ENCODE measurements at places on chromosomes 1 and 21.

DNA sequence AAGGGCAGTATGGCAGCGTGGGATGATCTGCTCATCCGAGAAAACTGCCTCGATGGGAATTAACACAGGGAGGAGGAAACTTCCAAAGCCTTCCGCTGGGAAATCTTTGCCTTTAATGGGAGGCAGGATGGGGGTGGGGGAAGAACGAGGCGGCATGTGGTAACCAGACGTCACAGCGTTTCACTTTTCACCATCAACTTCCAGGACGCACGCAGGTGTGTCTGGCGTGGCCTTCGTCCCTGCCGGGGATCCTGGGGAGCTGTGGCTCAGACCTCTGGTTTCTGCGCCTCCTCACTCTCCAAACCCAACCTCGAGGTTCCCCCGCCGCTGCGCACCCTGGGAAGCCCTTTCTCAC is 282 bp downstream of the RSPH1 start:
- DNase-seq = no peak

- DNase-seq = peak; percentile 64
Measured at GRCh38 chr1:20472860-20473711, 12.9 kb downstream of the CAMK2N1 start.

DNA sequence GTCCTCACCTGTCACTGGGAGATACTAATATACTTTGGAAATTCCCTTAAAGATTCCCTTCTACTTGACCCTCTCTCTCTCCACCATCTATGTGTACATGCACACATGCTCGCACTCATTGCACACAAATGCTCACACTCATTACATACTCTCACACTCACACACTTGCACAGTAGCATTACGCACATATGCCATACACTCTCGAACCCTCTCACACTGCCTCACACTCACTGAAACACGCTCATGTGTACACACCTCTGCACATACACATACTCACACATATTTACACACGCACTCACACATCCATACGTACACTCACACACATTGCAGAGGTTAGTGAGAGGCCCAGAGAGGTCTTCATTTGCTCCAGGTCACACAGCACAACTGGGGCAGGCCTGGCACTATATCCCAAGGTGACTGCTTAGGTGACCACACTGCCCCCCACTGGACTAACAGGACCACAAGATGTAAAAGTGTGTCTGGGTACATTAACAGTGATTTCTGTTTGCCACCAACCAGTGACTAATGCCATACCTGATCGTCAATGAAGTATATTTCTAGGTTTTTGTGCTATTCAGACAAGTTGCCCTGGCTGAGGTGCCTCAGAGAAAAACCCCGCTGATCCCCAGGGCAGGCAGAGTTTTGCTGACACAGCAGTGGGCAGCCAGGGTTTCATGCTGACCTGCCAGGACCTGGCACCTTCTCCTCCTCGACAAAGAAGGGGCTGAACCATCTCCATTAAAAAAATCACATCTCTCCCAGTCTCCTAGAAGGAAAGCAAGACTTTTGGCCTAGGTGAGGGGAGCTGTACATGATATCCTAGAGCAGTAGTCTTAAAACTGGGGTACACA is 28.5 kb upstream of the CAMK1G start:
- DNase-seq = no peak

- DNase-seq = peak; percentile 62
Measured at GRCh38 chr1:197519741-197520334, 251.8 kb downstream of the CRB1 start.

- DNase-seq = no peak
Measured at GRCh38 chr21:36576441-36576840, 96.5 kb upstream of the CLDN14 start.

DNA sequence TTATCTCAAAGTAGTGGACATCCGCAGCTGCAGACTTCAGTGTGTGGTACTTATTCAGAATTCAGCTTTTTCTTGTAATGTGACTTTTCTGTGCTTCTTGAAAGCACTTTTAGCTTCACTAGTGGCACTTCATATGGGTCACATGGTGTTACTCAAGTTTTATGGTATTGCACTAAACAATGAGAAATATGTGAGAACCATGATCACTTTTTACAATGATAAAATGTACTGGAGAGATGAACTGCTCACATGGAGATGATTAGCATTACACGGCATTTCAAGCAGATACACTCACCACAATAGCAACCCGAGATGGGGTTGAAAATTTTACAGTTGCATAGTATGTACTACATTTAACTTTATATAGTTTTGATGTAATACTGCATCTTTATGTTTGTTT is 40.1 kb upstream of the GPR52 start:
- DNase-seq = no peak

- DNase-seq = no peak
Measured at GRCh38 chr1:213999732-214000131, 12.0 kb downstream of the PROX1 start.

DNA sequence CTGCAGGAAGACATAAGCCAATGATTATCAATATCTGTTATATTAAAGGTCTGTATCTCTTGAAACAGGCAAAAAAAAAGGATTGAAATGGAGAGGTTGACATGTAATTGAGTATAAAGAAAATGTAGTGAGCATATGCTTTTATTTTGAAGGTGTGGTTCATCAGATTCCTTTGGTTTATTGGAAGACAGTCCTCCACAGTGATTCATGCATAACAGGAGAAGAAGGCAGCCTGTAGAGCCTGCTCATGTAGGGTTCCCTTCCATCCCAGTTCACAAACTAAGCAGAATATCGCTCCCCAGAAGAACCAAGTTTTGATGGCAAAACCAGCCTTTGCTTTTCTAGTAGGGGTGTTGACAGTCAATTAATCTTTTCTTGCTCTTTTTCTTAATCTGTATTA is 1016.8 kb upstream of the ADGRL4 start:
- no peak for DNase-seq

DNA sequence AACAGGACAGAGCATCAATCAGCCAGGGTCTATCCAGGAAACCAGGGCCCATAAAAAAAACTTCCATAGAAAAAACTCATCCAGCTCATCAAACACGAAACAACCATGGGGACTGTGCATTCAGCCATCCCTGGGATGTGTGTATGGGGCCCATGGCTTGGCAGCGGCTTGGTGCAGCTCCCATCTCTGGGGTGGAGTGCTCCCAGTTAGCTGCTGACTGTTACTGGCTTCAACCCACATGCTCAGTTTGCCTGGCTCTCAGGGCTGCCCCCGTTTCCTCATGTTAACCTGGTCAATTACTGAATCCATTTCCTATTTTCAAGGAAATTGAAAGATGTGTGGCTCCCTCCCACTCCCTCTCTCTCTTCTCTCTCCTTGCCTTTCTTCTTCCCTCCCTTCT is 37.3 kb upstream of the STUM start:
- no peak for DNase-seq

DNA sequence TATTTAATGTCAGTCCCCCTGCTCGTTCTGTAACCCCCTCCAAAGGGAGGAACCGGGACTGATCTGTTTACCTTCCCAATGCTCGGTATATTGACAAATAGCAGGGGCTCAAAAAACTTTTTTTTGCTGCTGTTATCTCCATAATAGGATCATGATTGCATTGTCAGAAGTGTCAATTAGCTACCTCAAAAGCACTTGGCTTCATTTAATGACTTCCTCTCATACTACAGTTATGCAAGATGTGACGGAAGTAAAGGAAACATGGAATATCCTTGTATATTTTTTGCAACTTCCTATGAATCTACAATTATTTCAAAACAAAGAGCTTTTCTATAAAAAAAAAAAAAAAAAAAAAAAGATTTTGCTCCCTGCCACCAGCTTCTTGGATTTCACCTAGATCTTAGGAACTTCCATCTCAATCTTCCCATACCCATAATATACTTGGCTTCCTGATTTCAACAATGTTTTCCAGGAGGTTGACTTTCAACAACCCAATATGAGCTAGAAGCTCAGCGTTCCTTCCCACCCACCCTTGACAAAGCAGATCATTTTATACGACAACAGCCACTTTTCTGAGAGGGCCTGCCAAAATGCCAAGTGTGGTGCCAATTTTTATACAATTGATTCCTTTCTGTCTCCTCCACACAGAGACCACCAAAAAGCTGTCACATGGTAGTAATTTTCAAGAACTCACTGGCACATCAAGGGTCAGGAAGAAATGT is 71.7 kb downstream of the SETD4 start:
- no peak for DNase-seq

DNA sequence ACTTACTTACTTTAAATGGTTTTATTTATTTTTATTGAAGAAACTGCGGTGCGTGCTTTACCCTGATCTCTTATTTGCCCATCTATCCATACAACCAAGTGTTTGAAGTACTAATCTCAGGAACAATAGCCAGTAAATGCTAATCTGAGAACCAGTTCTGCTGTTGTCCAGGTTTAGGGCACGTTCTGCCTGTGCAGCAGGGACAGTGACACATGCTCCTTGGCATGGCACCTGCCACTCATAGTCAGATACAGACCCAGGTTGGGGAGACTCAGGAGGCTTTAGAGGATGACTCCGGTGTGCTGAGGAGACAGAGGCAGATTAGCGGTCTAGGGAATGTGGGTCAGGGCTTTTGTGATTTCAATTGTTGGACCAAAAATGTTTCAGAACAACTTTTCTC is 83.6 kb downstream of the NRIP1 start:
- DNase-seq = no peak

- no peak for DNase-seq
Measured at GRCh38 chr21:43331962-43332828, 94.7 kb downstream of the SIK1 start.

DNA sequence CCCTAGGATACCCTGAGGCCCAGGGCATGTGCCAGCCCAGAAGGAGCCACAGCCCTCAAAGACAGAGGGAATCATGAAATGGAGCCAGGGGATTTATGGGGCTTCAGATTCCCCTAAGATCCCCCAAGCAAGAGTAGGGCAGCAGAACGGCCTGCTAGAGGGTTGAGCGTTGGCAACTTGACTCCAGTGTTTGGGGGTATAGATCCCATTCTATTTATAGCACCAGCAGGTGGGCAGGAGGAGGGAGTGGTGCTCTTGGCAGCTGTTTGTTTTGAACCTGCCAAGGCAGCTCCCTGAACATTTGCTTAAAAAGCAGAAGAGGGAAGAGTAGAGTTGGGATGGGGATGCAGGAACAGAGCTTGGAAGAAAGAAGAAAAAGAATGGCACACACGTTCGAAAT is 33.7 kb downstream of the GLUL start:
- DNase-seq = no peak

GRCh38 chr21:36647279-36648093 is 51.4 kb upstream of the SIM2 start:
- DNase-seq = no peak

DNA sequence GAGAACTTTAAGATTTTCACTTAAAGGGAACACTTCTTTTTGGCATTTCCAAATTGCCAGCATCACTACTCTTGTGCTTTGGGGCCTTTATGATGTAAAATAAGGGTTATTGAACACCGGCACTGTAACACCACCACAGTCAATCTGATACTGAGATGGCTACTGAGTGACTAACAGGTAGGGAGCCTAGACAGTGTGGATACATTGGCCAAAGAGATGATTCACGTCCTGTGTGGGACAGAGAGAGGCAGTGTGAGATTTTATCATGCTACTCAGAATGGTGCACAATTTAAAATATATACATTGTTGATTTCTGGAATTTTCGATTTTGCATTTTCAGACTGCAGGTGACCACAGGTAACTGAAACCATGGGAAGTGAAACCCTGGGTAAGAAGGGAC is 261.6 kb downstream of the SPATA17 start:
- no peak for DNase-seq

GRCh38 chr1:117671781-117672501 is 66.1 kb downstream of the TENT5C start:
- DNase-seq = peak; percentile 66

DNA sequence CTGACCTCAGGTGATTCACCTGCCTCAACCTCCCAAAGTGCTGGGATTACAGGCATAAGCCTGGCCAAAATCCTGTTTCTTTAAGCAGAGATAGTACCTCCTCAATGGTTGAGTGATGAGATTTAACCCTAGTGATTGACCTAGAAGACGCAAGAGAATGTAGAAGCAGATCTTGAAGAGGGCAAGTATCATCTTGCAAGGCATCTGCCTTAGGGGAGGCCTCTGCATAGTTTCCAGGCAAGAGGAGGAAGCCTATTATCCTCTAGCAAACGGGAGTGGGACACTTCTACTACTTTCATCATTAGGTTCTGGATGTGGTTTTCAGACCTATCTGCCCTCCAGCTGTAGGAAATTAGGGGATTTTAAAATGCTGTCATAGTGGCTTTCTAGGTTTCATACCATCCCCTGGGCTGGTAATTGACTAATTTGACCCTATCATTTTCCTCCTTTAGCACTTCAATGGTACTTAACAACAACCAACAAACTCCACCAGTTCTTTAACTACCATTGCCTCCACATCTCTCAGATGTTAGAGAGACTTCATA is 10.0 kb upstream of the TRIM62 start:
- DNase-seq = no peak

GRCh38 chr1:67863637-67864036 is 30.4 kb upstream of the GNG12 start:
- no peak for DNase-seq

DNA sequence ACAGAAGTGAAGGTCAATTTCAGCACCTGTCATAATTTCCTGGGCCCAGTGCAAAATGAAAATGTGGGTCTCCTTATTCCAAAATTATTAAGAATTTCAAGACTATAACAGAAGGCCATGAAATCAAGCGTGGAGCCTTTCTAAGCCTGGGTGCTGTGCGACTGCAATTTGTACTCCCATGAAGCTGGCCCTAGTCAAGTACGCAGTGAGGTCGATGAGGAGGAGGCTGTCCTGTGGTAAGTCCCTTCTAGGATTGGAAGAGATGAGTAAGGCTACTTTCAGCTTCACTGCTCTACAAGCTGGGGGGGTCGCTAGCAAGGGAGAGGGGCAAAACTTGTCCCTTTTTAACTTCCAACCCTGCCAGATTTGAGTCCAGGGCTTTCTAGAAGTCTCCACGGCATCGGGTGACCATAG is 410 bp upstream of the NUDC start:
- DNase-seq = no peak

GRCh38 chr1:179632868-179633267 is 41.2 kb downstream of the TDRD5 start:
- no peak for DNase-seq

DNA sequence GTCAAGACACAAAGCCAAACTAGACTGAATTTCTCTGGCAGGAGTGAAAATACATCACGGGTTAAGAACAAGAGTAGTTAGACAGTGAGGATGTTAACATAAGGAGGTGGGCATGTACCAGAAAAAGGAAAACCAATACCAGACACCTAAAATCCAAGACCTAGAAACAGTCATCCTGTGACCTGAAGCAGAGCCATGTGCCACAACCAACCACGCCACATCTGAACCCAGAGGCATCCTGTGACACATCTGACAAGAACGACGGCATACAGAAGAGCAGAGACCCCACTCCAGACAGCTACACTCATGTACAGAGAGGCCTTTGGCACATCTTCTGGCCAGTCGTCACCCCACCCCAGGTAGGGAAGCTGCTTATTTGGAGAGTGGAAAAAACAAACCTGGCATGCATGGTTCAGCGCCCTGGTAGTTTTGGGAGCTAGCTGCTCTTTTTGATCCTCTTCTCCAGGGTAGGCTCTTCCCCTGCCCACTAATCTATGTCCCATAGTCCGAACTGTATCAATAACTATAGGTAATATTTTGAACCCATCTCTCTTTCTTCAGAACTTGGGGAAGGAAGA is 72.1 kb downstream of the SLC45A1 start:
- DNase-seq = no peak

- DNase-seq = peak; percentile 84
Measured at GRCh38 chr1:209823143-209824041, 4.4 kb upstream of the UTP25 start.

- DNase-seq = no peak
Measured at GRCh38 chr1:170560681-170561285, 28.8 kb downstream of the GORAB start.
